ENCODE measurements at places on chromosomes 3 and 15.

- DNase-seq: no peak
These were observed 39.0 kb upstream of the CBLB start for GRCh38 chr3:105907777-105908176.

DNA sequence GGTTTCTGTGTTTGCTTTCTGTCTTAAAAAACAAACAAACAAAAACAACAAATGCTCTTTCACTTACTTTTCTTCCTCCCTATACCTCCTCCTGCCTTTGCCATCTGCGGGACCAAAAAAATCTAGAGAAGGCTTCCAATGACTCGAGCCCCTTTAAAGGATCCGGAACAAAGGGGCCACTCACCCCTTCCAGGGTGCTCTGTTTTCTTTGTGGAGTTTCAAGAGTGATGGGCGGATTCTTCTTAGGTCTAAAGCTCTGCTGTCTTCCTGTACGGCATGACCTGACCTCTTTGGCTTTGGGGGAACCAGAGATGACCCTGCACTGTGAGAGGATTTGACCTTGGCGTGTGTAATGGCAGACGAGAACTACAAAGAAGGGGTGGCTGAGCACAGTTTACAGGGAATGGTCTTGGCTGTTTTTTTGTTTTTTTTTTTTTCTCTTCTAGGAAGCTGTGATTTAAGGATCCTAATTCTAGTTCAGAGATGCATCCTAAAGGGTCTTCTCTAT lies 2.2 kb upstream of the MUC20 start:
- DNase-seq: no peak

GRCh38 chr3:105746231-105746996 lies 122.4 kb downstream of the CBLB start:
- no peak for DNase-seq

GRCh38 chr3:153163756-153164550 lies 1.9 kb downstream of the RAP2B start:
- no peak for DNase-seq

DNA sequence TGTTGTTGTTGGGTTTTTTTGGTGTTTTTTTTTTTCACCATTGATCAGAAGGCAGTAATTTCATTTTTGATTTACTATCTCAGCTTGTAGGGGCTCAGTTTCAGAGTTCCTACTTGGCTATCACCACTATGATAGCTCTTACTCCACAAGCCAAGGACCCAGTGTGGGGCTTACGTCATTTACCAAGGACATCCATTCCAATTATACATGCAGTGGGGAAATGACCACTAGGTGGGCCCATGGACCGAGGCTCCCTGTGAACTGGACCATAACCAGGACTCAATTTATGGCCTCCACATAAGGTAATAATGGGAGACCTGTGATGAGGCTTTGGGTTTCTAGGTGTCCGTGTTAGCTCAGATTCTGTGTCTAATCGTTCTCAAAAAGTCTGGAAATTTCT lies 67.5 kb upstream of the CACNA1D start:
- no peak for DNase-seq

GRCh38 chr3:43289401-43289800 lies 3.1 kb downstream of the SNRK start:
- DNase-seq: no peak

- no peak for DNase-seq
These were observed 68.9 kb downstream of the CYFIP1 start for GRCh38 chr15:22911306-22911705.

DNA sequence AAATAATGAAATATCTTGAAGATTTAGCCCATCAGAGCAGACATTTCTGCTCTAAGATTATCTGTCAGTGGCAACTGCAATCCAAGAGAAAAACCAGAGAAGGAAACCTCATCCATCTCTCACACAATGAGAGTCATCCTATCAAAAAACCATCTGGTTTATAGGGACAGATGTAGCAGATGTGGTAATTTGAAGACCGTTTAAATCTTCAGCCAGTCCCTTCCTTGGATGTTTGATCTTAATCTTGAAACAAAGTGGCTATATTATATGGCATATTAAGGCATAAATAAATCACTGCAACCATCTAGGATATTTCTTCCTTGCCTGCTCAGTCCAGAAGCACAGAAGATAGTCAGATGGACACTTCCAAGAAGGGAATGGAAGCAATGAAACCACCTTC lies 305.3 kb downstream of the MAGI1 start:
- no peak for DNase-seq

DNA sequence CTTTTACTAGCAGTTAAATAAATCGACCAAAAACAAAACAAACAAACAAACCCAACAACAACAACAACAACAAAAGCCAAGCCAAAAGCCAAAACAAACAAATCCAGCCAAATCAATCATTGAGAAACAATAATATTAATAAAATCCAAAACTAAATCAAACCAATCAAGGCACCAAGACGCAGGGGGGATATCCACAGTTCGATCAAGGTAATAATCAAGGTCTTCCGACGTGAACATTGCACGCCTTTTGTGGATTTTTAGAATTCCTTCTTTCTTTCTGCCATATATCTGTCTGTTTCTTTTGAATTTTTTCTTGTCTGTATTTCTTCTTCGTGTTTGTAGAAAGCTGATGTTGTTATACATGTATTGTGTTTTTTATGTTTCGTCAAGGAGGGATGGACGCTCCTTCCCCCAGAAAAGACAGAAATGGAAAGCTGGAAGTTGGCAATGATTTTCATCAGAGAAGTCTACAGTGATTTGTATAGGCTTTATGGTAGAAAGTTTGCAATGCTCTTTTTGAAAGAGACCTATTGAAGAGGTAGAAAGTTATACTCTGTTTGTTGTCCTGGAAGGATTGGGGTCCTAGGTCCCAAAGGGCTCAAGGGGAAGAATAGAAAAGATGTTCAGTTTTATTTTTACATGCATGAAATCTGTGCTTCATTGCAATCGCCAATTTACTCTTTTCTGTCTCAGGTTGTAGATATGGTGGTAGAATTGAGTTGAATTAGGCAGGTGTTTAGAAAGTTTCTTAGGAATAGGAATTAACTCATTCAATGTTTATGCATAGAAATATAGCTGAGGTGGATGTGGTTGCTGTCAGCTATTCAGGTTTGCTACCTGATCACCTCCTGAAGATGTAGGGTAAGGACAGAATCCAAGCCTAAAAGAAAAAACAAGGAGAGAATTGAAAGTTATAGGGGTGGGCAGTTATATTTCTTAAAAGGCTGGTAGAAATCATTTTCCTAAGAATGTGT lies 1.2 kb downstream of the ARPP21 start:
- no peak for DNase-seq

- DNase-seq: no peak
These were observed 295.6 kb upstream of the RASGRP1 start for GRCh38 chr15:38860253-38860652.

- no peak for DNase-seq
These were observed 159.8 kb upstream of the LMCD1 start for GRCh38 chr3:8341821-8342247.

DNA sequence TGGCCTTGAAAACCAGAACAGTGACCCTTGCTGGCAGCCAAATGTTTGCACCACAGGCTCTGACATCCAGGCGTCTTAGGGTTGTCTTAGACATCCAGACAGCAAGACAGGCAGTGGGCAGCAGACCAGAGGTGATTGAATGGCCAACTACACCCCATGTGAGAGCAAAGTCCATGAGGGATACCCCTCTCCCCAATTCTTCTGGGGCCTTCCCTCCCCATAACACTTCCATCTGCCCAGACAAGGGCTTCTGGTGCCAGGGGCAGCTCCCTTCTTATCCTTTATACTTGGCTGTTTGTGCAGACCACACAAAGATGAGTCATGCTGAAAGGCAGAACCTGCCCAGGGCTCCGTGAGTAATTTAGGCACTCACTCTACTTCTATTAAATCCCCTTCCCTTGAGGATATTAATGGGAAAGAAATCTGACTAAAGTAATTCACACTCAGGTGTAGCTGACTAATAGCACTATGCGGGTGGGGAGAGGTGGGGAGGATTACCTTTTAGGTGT lies 257.9 kb downstream of the UACA start:
- peak; percentile 72 for DNase-seq

GRCh38 chr3:196225763-196226364 lies 9.5 kb downstream of the SLC51A start:
- DNase-seq: no peak

- DNase-seq: peak; percentile 85
These were observed 31.5 kb downstream of the ABHD2 start for GRCh38 chr15:89119489-89120478.

DNA sequence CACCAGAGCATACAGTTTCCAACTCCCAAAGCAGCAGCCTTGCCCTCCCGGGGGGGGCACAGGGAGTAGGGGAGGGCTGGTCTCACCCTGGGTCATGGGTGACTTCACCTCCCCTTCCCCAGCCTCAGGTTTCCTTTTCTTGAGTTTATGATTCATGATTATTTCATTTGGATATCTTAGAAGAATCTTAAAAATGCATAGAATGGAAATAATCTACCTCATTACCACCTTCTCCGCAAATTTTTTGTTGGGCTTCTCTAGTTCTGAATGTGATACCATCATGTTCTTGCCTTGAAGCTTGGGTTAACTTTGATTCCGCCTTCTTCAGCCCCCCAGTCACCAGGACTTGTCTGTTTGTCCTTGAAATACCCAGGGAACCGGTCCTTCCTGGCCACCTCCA lies 148.8 kb upstream of the ROPN1 start:
- no peak for DNase-seq

- DNase-seq: no peak
These were observed 320.5 kb upstream of the UMPS start for GRCh38 chr3:124409650-124410275.

DNA sequence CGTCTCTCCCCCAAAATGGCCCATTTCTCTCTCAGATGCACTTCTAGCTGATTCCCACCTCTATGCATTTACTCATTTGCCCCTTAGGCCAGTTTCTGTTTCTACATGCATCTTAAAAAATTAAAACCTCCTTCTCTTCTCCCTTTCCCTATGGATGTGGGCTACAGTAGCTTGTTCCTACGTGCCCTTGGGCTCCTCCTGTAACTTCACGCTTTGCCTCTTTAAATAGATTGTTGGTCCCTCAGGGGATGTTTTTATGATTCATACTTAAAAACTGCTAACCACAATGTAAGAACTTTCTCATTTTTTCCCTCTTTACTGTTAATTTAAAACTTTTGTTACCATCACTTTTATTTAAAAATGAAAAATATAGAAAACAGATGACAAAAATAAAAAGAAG lies 185.6 kb upstream of the MRPL3 start:
- DNase-seq: no peak

DNA sequence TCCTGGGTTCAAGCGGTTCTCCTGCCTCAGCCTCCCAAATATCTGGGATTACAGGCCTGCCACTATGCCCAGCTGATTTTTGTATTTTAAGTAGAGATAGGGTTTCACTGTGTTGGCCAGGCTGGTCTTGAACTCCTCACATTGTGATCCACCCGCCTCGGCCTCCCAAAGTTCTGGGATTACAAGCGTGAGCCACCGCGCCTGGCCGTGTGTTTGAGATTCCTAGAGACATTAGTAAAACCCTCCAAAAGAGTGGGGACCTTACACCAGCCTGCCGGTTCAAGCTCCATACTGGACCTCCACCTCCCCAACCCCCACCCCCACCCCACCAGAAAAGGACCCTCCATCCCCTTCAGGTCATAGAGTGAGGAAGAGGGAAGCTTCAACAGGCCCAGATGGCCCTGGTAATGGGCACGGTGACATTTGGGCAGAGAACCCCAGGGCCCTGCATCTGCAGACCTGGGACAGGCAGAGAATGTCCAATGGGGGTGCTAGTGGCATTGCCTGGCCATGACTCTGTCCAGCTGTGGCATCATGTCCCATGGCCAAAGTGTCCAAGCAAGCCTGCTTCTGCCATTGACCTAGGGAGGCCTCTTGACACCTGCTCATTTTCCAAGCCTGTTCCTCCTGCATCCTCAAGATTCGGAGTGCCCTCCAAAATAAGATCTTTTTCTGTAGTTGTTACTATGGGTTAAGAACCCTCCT lies 108.9 kb upstream of the KLF13 start:
- DNase-seq: no peak

- no peak for DNase-seq
These were observed 4.3 kb downstream of the ATP6V1A start for GRCh38 chr3:113751141-113751540.

- DNase-seq: no peak
These were observed 276.6 kb upstream of the GADL1 start for GRCh38 chr3:31170932-31171670.

GRCh38 chr3:124960698-124961097 lies 26.1 kb upstream of the MUC13 start:
- no peak for DNase-seq

DNA sequence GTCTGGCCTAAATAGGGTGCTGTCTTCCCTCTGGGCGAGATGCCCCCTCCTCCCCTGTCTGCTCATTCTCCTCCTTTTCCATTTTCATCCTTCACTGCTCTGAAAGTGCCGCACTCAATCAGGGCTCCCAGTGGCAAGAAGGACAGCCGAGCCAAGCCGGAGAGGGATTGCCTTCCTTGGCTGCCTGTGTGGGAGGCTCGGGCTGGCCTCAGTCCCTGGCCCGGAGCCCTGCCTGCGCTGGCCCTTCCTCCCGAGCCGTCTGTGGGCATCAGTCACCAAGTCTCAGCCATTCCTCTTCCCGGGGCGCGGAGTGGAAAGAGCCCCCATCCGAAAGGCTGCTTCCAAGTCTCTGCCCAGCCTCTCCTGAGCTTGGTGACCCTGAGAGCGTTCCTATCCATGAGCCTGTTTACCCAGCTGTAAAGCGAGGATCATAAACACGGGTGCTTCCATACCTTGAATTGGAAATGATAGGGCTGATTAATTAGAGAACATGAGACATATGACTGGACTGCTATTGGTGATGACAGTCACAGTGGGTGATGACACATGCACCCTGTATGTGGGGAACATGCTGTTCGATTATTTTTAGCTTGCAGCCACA lies 59.1 kb upstream of the TLE3 start:
- no peak for DNase-seq

DNA sequence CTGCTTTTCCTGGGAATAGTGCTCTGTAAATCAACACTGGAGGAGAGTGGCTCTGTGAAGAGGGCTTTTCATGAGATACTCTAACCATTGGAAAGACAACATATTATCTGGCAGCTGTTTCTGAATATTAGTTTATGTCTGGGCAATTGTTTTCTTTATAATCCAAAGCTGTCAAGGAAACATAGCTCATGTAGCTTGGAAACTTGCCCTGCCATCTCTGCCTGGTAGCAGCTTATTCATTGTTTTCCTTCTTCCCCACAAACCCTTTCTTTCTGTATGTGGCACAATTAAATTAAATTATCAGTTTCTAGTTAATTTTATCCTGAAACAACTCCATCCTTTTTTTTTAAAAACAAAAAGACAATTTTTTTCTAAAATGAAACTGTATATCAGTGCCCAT lies 160.0 kb downstream of the EDEM1 start:
- no peak for DNase-seq

- no peak for DNase-seq
These were observed 1.5 kb downstream of the DUSP7 start for GRCh38 chr3:52054661-52055511.

DNA sequence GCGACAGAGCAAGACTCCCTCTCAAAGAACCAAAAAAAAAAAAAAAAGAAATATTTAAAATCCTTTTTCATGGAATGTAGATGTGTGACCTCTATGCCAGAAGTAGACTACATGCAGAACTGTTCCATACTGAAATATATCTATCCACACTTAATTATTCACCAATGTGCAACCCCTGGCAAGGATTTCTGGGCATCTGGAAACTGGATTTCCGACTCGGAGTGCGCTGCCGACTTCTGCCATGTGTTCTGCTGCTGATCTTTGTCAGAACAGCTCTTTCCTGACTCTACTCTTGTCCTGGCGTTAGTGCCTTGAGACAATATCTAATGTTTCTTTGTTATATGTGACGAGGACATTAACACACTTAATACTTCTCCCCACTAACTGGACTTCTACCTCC lies 11.7 kb downstream of the LIPH start:
- DNase-seq: no peak

- DNase-seq: no peak
These were observed 5.4 kb upstream of the ALDH1A2 start for GRCh38 chr15:58070801-58071418.
